ENCODE measurements at places on chromosomes 7 and 10.
A peak's percentile ranks its signal among the peaks of the same experiment; 100 is the strongest.

- peak; percentile 60 for DNase-seq
Measured at GRCh38 chr7:140674899-140675701, 2.4 kb downstream of the ADCK2 start.

- DNase-seq, result no peak
Measured at GRCh38 chr10:7045891-7046599, 364.8 kb downstream of the SFMBT2 start.

DNA sequence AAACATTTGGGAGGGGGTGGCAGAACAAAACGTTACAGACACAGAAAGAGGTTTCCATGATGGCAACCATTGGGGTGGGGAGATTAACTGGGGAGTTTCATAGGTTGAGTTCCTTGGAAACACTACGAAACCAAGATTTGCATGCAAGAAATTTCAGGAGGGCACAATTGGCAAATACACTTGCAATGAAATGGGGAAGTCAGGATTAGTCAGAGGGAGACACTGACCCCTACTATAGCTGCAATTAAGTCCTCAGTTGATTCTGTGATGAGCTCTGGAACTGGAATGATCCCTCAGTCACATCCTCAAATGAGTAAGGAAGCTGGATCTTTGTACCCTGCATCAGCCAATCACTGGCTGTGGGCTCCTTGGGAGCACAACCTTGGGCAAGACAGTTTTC is 22.1 kb downstream of the CPEB3 start:
- DNase-seq, result no peak

GRCh38 chr7:92835261-92835850 is 1.0 kb downstream of the CDK6 start:
- DNase-seq, result peak; percentile 93

GRCh38 chr7:2140216-2141020 is 92.3 kb downstream of the MAD1L1 start:
- no peak for DNase-seq

DNA sequence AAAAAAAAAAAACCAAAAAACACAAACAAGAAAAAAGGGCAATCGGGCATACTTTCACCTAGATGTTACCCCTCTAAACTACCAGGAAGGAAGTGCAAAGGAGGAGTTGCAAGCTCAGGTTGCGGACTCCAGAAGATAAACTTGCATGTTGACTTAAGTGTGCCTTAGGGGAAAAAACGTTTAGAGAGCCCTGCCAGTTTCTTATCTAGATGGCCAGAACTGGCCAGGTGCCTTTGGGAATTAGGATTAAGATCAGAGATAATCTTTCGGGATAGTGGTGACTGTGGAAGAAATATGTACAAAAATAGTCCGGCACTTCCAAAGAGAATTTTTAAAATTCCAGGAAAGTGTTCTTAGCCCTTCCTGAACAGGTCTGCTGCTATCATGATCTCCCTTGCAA is 17.6 kb downstream of the EVX1 start:
- no peak for DNase-seq

DNA sequence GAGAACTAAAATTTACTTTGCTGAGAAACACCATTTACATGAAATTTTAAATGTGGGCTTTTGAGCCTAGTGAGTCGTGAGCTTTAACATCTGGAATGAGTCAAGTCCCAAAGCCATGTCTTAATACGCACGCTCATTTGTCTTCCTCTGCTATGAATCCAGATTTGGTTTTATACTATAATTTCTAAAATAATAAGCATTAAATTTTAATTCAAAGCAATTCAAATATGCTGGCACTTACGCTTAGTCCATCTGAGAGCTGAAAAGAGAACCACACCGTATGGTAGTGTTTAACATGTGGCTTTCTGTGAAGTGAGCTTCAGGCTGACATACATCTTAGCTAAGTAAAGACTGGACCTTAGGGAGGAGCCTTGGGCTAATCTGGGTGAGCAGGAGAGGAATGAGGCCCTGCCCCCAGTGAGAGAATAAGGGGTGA is 52.2 kb downstream of the CUBN start:
- no peak for DNase-seq

- DNase-seq, result no peak
Measured at GRCh38 chr7:57203161-57203791, 71.0 kb upstream of the ZNF479 start.

DNA sequence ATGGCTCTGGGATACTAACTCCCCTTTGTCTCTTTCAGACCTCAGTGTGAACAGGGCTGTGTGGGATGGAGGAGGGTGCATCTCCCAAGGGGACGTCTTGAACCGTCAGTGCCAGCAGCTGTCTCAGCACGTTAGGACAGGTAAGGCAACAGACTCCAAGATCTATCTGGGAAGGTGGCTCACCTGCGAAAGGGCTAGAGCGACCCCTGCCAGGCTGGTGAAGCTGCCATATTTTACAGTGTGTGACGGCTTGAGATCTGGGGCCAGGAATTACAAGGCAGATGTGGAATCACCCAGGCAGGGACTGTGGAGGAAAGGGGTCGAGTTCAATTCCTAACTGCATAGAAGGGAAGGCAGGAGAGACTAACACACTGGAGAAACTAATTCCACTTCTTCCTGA is 11.2 kb downstream of the MUC17 start:
- no peak for DNase-seq

DNA sequence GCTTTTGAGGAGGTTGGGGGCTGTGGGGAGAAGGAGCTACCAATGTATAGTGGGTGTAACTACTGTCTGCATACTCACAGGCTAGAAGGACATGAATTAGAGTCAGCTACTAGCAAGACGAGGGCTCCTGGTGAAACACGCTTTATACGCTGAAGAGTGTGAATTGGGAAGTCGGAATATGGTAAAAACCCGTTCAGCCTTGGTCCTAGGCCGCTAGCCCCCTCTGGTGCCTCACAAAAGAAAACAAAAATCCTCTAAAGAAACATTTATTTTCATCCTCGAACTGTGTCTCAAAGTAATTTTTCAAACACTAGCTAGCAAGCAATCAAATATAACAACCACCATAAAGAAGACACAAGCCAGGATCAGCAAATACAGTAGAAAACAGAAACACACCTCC is 338.1 kb upstream of the SEMA3C start:
- no peak for DNase-seq

DNA sequence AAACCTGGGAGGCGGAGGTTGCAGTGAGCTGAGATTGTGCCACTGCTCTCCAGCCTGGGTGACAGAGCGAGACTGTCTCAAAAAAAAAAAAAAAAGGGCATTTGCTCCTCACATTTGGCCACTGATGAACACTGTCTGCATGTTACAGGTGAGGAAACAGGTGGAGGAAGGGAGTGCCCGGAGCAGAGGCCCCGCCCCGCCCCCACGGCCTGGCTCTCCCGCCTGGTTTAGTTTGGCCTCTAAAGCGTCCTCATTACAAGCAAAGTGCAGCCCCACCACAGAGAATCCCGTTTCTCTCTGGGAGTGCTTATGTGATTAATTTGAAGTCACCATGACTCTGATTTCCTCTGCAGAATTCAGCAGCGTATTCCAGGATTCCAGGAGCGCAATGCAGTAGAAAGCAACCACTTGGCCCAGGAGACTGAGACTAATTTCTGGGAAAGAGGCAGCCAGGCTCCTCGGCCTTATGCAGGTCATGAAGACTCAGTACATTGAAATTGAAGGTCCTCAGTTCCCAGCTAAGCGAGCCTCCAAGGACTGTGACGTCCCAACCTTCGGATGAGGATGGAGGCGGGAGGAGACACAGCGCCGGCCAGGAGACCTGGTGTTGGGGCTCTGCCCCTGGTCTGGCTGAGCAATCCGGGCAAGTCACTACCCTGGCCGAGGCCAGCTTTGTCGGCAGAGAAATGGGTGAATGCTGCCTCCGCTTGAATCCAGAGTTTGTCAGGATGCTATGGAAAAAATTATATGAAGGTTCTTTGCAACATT is 44.7 kb downstream of the RBM17 start:
- DNase-seq, result no peak

- no peak for DNase-seq
Measured at GRCh38 chr10:79321951-79322350, 25.3 kb upstream of the PPIF start.

GRCh38 chr10:77467422-77467963 is 170.1 kb downstream of the KCNMA1 start:
- no peak for DNase-seq

GRCh38 chr7:111803015-111803758 is 240.9 kb upstream of the IMMP2L start:
- DNase-seq, result no peak

DNA sequence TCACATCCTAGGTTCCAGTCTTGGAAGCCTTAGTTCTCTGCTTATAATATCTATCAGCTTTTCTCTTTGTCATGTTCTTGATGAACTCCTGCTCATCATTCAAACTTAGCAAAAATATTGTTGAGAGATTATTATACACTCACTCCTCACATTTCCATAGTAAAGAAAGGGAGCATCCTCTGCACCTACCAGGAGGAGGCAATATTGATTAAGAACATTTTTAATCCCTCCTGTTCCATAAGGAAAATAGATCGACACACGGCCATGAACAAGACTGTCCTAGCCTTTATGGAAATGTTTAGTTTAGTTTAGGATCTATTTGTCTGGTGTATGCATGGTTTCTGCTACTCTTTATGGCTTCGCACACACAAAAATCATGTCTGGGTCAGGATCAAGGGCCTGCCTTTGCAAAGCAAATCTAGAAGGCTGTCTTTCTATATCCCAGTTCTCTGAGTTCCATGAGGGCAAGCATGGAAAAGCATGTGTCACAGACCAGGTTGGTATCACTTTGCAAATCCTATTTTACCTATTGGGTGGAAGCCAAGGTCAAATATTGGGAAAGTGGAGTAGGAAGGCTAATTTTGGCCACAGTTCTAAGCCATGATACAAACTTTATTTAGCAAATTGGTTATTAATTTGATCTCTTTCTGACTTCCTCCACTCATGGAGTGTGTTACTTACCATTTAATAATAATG is 164.4 kb downstream of the MDFIC start:
- DNase-seq, result no peak

GRCh38 chr10:16894821-16895220 is 77.6 kb upstream of the RSU1 start:
- DNase-seq, result no peak

GRCh38 chr10:13924040-13924725 is 337.4 kb downstream of the PRPF18 start:
- no peak for DNase-seq

- no peak for DNase-seq
Measured at GRCh38 chr7:107220356-107220755, 51.6 kb downstream of the HBP1 start.

- DNase-seq, result no peak
Measured at GRCh38 chr10:110759523-110759922, 112.2 kb upstream of the PDCD4 start.
